ENCODE measurements at places on chromosomes 16 and 17. TPM values are rescaled to one million over a fixed set of nuclear protein-coding genes. Genes with fewer than 3 reads are reported as not detected.

The TP53TG3B gene
- total RNA-seq = not detected

- H3K27me3 ChIP-seq = peaks cover 38% of the 10 kb centered on the region
- no peak for DNase-seq
- H3K36me3 ChIP-seq = no peaks in the 10 kb centered on the region
- H3K27ac ChIP-seq = no peak overlapping the region
- peak overlapping the region; percentile 52 for H3K4me3 ChIP-seq
- H3K4me1 ChIP-seq = peaks cover 13% of the 10 kb centered on the region
Observed at GRCh38 chr17:72591289-72592241, 470.7 kb downstream of the SOX9 start.

GRCh38 chr16:89119661-89120141 is 26.0 kb downstream of the ACSF3 start:
- no peaks in the 10 kb centered on the region for H3K4me1 ChIP-seq
- no peak overlapping the region for H3K27ac ChIP-seq
- DNase-seq = no peak
- H3K36me3 ChIP-seq = no peaks in the 10 kb centered on the region
- H3K27me3 ChIP-seq = no peaks in the 10 kb centered on the region

DNA sequence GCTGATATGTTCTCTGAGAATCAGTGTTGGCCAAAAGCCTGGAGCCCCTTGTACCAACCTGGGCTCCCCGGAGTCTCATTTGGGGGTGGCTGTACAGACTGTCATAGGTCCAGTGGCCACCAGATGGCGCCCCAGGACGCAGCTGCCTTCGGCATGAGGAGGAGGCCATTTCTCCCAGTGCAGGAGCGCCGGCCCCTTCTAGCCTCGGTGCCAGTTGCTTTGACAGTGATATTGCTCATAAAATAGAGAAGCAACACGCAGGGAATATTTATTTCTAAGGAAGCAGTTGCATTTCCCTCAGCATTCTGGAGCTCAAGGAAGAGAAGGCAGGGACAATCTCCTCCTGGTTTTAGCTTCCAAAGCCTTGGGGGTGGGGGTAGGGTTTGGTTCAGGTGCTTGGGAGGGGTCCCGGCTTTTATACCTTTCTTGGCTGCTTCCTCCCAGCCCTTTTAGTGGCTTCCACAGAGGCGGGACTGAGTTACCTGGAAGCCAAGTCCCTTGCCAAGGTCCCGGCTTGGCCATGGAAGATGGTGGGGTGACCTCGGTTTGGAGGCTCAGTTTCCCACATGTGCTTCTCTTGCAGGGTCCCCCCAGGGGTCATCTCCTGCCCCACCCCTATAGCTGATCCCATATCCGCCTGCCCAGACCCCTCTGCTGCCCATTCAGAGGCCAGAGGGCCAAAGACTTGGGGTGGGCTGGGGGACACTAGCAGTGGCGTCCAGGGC is 117.8 kb upstream of the CDC42EP4 start:
- peaks cover 13% of the 10 kb centered on the region for H3K4me1 ChIP-seq
- no peak overlapping the region for H3K27ac ChIP-seq
- DNase-seq = peak; percentile 90
- no peak overlapping the region for H3K4me3 ChIP-seq

DNA sequence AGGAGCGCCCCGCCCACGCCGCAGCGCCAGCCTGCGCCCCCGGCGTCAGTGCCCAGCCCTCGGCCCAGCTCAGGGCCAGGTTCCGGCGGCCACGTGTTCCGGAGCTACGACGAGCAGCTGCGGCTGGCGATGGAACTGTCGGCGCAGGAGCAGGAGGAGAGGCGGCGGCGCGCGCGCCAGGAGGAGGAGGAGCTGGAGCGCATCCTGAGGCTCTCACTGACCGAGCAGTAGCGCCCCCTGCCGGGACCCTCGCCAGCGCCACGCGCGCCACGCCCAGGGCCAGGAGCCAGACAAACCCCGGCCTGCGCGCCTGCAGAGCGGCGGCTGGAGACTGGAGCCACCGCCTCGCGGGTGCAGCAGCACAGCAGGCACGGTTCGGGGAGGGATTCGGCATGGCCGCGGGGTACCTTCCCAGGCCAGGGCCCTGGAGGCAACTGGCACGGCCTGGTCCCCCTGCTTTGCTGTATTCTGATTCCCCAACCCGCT is 9.3 kb downstream of the CORO6 start:
- no peaks in the 10 kb centered on the region for H3K36me3 ChIP-seq
- peak overlapping the region; percentile 35 for H3K27ac ChIP-seq
- H3K27me3 ChIP-seq = no peaks in the 10 kb centered on the region
- H3K4me3 ChIP-seq = peak overlapping the region; percentile 51
- H3K4me1 ChIP-seq = peaks cover 14% of the 10 kb centered on the region
- peak; percentile 98 for DNase-seq

DNA sequence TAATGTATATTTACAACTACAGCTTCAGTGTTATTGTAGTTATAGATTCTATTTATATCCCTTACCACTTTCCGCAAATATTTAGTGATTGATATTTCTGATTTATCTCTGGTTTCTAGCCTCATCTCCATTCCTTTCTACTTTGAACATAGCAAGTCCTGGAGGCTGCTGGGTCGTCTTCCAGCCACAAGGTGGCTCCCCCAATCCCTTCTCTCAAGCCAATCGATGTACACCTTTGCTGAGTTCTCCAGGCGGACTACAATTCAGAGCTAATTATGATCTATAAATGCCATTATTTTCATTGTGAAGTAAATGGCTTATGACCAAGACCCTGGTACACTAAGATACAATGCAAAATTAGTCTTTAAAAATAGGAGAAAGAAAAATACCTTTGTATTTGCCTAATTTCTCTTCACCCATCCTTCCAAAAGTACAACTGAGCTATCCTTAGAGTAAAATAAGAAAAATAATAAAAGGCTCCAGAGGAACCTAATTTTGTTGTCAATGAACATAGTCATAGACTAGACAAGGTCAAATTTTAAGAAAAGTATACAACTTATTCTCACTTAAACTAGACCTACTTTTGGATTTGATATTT is 122.1 kb downstream of the SKAP1 start:
- no peak overlapping the region for H3K27ac ChIP-seq
- peaks cover 74% of the 10 kb centered on the region for H3K27me3 ChIP-seq
- no peaks in the 10 kb centered on the region for H3K4me1 ChIP-seq
- no peaks in the 10 kb centered on the region for H3K36me3 ChIP-seq
- no peak overlapping the region for H3K4me3 ChIP-seq

DNA sequence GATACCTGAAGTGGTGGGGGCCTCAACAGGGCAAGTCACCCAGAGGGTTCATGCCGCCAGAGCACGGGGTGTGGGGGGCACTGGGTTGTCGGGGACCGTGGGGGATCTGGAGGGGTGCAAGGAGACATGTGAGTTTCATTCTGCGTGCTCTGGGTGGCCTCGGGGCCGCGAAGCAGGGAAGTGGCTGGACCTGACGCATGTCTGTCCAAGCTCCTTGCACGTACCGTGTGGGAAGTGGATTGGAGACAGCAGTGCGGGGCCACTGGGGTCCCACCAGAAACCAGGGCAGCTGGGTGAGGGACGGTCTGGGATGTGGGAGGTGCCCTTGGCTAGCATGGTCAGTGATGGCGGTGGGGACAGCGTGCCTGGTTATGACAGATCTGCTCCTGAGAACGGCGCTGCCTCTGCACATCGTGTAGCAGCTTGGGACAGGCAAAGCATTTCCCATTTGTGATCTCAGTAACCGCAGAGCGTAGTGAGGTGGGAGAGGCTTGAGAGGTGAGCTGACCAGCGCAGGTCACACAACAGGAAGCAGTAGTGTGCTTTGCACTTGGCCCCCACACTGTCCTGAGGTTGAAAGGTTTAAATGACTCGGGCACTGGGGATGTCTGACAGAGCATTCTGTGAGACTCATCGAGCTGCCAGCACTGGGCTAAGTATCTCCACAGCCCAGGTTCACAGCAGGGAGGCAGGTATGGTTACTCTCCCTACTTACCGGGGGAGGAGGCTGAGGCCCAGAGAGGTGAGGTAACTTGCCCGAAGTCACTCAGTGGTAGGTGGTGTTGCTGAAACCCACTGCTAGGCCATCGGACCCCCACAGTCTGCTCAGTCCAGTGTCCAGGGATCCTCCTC is 114.4 kb downstream of the SOCS1 start:
- no peaks in the 10 kb centered on the region for H3K36me3 ChIP-seq
- no peak overlapping the region for H3K4me3 ChIP-seq

GRCh38 chr17:78343543-78344201 is 16.2 kb downstream of the SOCS3 start:
- H3K4me1 ChIP-seq = peaks cover 42% of the 10 kb centered on the region
- no peak overlapping the region for H3K4me3 ChIP-seq
- H3K27ac ChIP-seq = peak overlapping the region; percentile 93
- no peaks in the 10 kb centered on the region for H3K36me3 ChIP-seq
- no peaks in the 10 kb centered on the region for H3K27me3 ChIP-seq
- DNase-seq = no peak

- DNase-seq = no peak
- no peak overlapping the region for H3K4me3 ChIP-seq
- no peaks in the 10 kb centered on the region for H3K27me3 ChIP-seq
- peaks cover 31% of the 10 kb centered on the region for H3K4me1 ChIP-seq
- no peaks in the 10 kb centered on the region for H3K36me3 ChIP-seq
Observed at GRCh38 chr16:27321013-27321915, 7.5 kb downstream of the IL4R start.

- H3K36me3 ChIP-seq = no peaks in the 10 kb centered on the region
- no peak for DNase-seq
- H3K27me3 ChIP-seq = no peaks in the 10 kb centered on the region
- no peak overlapping the region for H3K27ac ChIP-seq
Observed at GRCh38 chr17:3907483-3908216, 8.6 kb downstream of the P2RX1 start.

DNA sequence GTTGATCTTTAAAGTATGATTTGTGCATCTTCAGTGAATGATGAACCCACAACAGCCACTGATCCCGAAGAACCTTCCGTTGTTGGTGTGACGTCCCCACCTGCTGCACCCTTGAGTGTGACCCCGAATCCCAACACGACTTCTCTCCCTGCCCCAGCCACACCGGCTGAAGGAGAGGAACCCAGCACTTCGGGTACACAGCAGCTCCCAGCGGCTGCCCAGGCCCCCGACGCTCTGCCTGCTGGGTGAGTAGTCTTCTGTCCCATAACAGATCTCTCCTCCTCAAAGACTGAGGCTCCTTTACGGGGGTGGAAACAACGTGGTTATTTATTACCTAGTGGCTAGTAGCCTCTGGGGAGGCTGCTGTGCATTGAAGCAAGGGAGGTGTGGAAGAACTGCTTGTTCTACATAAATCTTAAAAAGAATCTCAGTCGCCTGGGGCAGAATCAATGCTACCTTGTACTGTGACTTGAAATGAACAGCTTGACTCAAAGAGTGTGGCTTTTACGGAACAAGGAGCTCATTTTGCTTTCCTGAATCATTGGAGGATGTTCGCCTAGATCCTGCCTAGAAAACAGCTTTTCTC is 63.0 kb upstream of the CLEC18A start:
- H3K4me1 ChIP-seq = peaks cover 19% of the 10 kb centered on the region
- no peak for DNase-seq
- no peaks in the 10 kb centered on the region for H3K27me3 ChIP-seq
- peaks cover 18% of the 10 kb centered on the region for H3K36me3 ChIP-seq

DNA sequence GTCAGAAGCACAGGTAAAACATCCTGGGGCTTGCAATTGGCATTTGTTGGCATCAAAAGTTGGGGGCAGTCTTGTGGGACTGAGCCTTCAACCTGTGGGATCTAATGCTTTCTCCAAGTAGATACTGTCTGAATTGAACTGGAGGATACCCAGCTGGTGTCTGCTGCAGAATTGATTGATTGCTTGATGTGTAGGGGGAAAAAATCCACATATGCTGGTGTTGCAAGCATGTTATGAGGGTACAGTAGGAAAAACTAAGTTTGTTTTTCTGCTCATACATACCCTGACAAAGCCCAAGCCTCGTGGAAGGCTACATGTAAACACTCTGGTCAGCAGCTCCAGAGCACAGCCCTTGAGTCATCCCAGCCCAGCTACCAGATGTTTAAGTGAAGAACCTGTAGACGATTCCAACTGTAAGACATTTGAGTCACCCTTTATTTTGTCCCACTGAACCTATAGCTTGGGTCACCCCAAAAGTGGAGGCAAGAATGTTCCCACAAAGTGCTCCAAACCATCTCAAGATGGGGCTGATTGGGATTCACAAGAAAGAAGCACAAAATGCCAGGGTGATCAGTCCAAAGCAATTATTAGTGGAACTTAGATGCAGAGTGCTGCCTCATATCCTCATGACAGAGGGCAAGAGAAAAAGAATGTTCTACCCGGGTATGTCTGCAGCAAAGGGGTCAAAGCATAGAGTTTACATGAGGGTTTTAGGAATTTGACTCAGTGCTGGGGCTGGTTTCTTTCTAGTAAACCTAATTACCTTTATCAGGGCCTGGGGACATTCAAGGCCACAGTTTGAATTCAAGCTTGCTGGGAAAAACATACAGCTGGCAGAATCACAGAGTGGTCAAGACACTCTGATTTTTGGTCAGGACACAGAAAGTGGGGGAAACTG is 9.6 kb upstream of the APPBP2 start:
- H3K4me1 ChIP-seq = no peaks in the 10 kb centered on the region
- H3K27me3 ChIP-seq = no peaks in the 10 kb centered on the region
- no peak overlapping the region for H3K27ac ChIP-seq
- DNase-seq = no peak
- no peaks in the 10 kb centered on the region for H3K36me3 ChIP-seq

The ADORA2B gene
- 2.0 TPM for total RNA-seq

- no peaks in the 10 kb centered on the region for H3K36me3 ChIP-seq
- no peak for DNase-seq
Observed at GRCh38 chr17:74449306-74449705, 17.1 kb upstream of the CD300A start.

The FOXC2 gene
- total RNA-seq = 1.9 TPM

DNA sequence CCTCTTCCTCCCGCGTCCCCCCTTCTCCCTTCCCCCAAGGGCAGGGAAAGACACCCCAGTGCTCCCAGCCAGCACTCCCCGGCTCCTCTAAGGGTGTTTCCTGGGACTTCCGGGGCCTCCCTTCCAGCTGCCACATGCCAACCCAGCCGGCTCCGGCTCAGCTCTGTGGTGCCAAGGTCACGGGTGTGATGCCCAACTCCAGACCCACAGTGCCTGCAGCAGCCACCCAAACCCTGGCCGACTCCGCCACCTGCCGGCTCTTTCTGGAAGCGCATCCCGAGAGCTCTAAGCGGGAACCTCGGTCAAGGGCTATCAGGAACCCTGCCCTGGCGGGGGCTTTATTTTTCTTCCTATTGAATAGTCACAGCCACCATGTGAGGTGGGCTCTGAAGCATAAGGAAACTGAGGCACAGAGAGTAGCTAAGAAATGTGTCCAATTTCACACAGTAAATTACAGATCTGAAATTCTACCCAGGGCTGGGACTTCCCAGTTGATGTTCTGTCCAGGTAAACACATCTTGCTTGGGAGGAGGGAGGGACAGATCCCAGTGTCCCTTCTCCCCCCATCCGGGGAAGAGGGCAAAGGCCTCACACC is 3.3 kb upstream of the PPP1R1B start:
- H3K4me3 ChIP-seq = no peak overlapping the region
- peak; percentile 83 for DNase-seq
- H3K4me1 ChIP-seq = peaks cover 2% of the 10 kb centered on the region
- no peaks in the 10 kb centered on the region for H3K36me3 ChIP-seq

All from heart right ventricle (tissue), 16 donors.